ENCODE measurements at places on chromosomes 1 and 21.
A peak's percentile ranks its signal among the peaks of the same experiment; 100 is the strongest.

DNA sequence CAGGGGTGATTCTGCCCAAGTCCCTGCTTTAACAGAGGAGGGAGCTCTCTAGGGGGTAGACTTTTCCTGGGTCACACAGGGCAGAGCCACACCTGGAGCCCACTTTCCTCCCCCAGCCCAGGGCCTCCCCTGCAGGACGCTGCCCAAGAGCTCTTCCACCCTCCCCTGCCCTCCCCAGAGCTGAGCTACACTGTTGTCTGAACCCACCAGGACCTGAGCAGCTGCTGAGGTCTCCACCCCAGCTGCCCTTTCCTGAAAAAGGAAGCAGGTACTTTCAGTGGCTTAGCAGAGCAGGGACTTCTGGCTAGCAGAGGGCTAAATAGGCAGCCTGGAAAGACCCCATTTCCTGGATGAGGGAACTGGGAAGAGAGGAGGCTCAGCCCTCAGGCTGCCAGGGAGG is 169.3 kb upstream of the ETV3 start:
- DNase-seq: peak; percentile 65

- no peak for DNase-seq
Measured at GRCh38 chr1:186754542-186755145, 74.1 kb upstream of the PLA2G4A start.

DNA sequence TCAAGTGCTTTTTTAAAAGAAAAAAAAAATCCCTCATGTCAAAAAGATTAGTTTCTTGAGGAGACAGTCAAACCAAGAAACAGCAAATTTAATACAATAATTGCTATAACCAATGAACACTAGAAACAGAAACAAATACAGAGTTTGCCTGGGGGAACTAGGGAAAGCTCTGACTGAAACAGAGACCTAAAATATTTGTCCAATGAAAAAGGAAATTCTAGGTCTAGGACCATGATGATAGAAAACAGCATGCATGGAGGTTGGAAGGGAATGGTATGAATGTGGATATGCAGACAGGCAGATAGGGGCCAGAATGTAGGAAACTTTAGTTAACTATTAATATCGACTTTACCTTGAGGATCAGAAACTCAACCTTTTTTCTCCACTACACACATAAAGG is 31.4 kb downstream of the RNF115 start:
- DNase-seq: no peak

DNA sequence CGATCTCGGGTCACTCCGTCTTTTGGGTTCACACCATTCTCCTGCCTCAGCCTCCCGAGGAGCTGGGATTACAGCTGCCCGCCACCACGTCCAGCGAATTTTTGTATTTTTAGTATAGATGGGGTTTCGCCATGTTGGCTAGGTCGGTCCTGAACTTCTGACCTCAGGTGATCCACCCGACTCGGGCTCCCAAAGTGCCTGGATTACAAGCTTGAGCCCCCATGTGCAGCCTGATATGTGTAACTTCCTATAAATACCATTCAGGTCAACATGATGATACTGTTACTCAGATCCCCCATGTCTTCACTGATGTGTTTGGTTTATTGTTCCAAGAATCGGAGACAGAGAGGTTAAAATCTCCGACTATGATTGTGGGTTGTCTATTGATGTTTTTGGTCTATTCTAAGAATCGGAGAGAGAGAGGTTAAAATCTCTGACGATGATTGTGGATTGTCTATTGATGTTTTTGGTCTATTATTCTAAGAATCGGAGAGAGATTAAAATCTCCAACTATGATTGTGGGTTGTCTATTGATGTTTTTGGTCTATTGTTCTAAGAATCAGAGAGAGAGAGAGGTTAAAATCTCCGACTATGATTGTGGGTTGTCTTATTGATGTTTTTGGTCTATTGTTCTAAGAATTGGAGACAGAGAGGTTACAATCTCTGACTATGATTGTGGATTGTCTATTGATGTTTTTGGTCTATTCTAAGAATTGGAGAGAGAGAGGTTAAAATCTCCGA is 17.0 kb downstream of the C1orf159 start:
- DNase-seq: no peak

DNA sequence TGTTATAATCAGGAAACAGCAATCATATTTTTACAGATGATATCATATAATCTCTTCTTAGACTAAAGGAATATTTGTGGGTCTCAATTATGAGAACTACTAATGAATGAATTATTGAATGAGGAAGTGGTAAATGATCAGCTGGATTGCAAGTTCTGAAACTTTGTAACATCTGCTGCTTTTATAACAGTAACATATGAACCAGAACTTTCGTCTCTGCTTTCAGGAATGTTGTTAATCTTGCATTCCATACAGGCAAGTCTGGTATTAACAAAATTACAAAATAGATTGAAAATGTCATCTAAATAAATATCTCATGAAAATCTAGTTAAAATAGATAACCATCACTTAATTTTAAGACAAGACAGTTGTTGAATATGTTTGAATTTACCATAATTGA is 110.5 kb upstream of the COL11A1 start:
- no peak for DNase-seq

GRCh38 chr1:166716620-166717019 is 122.7 kb upstream of the POGK start:
- DNase-seq: no peak

- DNase-seq: peak; percentile 71
Measured at GRCh38 chr1:243494741-243495431, 239.0 kb downstream of the SDCCAG8 start.

DNA sequence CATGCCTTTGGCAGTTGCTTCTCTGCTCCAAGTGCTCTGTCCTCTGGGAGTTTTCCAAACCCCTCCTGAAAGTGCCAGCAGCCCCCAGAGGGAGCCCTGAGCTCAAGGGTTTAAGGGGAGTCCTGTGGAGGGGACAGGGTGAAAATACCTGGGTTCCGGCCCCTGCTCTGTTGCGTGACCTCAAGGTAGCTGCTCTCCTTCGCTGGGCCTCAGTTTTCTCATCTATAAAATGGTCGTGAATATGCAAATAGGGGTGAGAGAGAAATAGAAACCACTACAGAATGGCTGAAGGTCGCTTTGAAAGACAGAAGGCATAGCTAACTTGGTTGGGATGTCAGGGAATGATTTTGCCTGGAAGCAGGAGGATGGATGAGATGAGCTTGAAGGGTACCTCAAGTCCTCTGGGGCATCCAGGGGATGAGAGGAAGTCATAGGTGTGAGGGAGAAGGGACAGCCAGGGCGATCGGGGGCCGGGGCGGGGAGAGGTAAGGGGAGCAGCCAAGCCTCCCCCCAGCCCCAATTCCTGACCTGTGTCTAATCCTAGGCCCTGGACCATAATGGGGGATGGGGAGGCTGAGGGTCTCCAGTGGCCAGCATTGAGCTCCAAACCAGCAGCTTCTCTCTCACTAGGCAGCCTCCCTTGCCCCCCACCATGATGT is 12.4 kb downstream of the IFFO2 start:
- DNase-seq: no peak

- no peak for DNase-seq
Measured at GRCh38 chr1:171637928-171638576, 14.4 kb downstream of the MYOC start.

- no peak for DNase-seq
Measured at GRCh38 chr1:78464449-78464891, 26.3 kb upstream of the PTGFR start.

DNA sequence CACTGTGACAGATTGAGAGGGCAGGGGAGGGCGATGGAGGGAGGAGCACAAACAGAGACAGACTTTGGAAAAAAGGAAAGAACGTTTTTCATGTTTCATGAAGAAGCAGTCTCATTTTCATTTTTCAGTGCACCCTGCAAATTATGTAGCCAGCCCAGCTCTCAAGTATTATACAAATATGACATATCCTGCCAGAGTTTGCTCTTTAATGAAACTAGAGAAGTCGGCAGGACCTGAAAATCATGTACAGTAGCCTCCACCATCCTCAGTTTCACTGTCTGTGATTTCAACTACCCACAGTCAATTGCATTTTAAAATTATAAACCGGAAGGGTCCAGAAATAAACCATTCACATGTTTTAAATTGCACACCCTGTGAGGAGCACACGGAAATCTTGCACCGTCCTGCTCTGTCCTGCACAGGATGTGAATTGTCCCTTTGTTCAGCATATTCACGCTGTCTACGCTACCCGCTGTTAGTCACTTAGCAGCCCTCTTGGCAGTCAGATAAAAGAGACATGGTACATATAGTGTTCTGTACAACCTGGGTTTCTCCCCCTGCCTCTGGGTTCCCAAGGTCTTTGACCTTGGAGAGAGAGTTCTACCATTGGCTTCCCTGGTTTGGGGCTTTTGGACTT is 13.6 kb upstream of the ADARB1 start:
- no peak for DNase-seq

- no peak for DNase-seq
Measured at GRCh38 chr1:84743896-84744295, 53.6 kb upstream of the SSX2IP start.

- no peak for DNase-seq
Measured at GRCh38 chr21:21831036-21831435, 832.8 kb downstream of the NCAM2 start.

GRCh38 chr1:219430419-219430818 is 182.5 kb downstream of the ZC3H11B start:
- no peak for DNase-seq

- DNase-seq: no peak
Measured at GRCh38 chr1:167161762-167162161, 58.9 kb upstream of the POU2F1 start.

DNA sequence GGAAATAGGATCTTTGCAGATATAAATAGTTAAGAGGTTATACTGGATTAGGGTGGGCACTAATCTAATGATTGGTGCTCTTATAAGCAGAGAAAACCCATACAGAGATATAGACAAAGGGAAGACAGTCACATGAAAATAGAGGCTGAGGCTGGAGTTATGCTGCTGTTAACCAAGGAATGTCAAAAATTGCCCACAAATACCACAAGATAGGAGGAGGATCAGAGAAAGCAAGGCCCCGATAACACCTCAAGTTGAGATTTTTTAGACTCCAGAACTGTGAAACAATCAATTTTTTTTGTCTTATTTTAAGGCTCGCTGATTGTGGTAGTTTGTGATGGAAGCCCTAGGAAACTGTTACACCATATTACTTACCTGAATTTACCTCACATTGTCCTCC is 513.2 kb downstream of the COL11A1 start:
- DNase-seq: no peak

- DNase-seq: no peak
Measured at GRCh38 chr1:184632415-184633175, 122.1 kb downstream of the EDEM3 start.

DNA sequence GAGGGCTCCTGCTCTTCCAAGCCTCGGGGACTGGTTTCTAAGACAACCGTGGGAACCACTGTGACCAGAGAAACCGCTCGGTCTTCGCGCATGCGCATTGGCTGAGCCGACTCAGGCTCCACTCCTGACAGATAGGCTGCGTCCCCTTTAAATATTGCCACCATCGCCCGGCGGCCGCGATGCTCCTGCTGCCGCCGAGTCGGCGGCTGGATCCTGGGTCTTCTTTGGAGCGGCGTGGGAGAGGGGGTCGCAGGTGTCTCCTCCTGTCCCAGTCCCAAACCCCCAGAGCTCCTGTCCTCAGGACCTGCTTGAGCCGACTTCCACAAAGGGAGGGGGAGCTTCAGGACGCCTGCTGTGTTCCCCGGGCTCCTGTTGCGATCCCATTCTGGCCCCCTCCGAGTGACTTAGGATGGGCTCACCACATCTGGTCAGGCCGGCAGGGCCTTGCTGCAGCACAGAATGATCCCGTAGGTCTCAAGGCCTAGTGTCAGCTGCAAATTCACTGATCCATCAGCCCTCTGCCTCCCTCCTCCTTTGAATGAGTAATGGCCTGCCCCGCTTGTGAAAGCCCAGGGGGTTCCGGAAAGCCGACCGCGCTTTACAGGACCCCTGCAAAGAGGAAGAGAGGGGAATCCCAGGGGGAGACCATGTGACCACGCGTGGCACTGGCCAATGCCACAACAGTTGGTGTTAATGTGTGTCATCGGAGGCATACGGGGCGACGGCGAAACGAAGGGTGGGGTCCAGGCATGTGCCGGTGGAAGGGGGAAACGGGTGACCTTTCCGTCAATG is 683.2 kb upstream of the TPTE start:
- DNase-seq: no peak

DNA sequence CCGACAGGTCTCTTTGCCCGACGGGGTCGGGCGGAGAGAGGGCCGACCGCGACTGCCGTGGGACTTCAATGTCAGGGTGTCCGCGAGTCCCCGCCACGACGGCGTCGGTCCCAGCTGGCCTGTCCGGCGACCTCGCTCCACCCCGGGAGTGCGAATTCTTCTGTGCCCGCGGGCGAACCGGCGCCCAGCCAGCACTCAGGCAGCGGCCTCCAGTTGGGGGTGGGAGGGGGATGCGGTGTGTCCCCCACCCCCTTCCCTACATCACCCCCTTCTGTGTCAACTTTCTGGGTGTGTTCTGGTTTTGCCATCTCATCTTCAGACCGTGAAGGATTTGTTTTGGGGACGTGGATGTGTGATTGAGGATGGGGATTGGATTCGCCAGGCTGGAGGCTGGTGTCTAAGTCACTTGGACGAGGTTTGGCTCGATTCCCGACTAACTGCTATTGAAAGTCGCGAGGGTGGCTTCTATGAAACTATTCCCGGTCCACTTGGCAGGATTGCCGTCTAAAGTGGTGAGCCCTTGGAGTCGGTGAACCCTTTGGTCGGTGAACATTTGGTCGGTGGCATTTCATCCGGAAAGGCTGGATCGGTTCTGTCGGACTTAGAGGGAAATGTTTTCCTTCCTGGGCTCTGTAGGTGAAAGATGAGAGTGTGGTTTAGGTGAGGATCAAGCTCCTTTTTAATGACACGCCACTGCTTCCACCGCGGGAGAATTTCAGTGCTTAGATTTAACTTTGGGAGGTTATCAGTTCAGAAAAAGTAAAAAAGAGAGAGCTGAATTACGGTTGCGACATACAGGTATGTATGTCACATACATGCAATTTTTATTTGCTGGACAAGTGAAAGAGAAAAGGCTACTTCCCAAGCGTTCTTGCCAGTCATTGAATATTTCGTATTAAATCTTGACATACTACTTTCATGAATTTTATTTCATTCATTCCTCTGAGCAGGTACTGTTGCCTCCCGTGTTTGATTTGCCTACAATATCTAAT is 771 bp downstream of the ABCD3 start:
- no peak for DNase-seq

DNA sequence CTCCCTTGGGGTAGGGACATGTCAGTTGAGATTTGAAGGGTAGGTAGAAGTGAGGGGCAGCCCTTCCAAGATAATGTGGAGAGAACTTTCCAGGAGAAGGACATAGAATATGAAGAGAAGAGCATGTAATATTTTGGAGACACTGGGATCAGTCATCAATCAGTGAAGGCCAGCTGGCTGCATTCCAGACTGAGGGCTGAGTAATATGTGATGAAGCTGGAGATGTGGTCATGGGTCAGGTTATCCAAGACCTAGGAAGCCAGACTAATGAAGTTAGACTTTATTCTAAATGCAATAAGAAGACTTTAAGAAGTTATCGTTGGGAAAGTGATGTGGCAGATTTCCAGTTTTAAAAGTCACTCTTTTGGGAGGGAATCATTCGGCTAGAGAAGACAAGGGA is 262.0 kb downstream of the HMCN1 start:
- DNase-seq: no peak

GRCh38 chr21:29261555-29262540 is 36.9 kb upstream of the BACH1 start:
- no peak for DNase-seq
